ENCODE measurements at places on chromosomes 2 and 18. TPM values are rescaled to one million over a fixed set of nuclear protein-coding genes. Genes with fewer than 3 reads are reported as not detected.

GRCh38 chr2:190888449-190888848, 7.8 kb downstream of the GLS start:
- no peaks in the 10 kb centered on the region for H3K27me3 ChIP-seq
- peak overlapping the region; percentile 53 for H3K4me3 ChIP-seq
- no peak for DNase-seq
- H3K36me3 ChIP-seq = peaks cover 26% of the 10 kb centered on the region

GRCh38 chr2:162885281-162886070, 46.9 kb upstream of the KCNH7 start:
- no peak overlapping the region for H3K27ac ChIP-seq
- DNase-seq = no peak
- H3K4me1 ChIP-seq = no peaks in the 10 kb centered on the region
- H3K4me3 ChIP-seq = no peak overlapping the region
- H3K36me3 ChIP-seq = no peaks in the 10 kb centered on the region

DNA sequence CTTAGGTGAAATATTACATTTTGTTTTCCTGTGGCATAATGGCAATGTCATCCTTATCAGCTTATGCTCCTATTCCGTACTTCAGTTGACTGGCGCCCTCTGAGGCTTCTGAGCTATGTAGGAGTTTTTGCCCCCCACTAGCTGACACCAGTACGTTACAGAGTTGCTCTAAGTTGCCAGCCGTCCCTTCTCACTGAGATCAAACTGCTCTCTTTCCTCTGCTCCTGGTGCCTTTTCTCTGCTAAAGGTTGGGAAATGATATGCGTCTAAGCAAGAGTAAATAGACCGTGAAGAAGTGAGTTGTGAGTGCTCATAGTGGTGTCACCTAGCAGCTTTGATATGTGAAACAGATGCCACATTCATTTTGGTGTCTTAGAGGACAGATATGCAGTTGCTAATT, 99.2 kb downstream of the RAPGEF4 start:
- H3K27ac ChIP-seq = no peak overlapping the region
- H3K4me1 ChIP-seq = peaks cover 6% of the 10 kb centered on the region
- peaks cover 4% of the 10 kb centered on the region for H3K27me3 ChIP-seq
- no peaks in the 10 kb centered on the region for H3K36me3 ChIP-seq

GRCh38 chr2:28906376-28906775, 11.9 kb downstream of the WDR43 start:
- no peak overlapping the region for H3K27ac ChIP-seq
- no peaks in the 10 kb centered on the region for H3K27me3 ChIP-seq
- H3K4me1 ChIP-seq = peaks cover 14% of the 10 kb centered on the region
- H3K36me3 ChIP-seq = peaks cover 27% of the 10 kb centered on the region
- DNase-seq = no peak

DNA sequence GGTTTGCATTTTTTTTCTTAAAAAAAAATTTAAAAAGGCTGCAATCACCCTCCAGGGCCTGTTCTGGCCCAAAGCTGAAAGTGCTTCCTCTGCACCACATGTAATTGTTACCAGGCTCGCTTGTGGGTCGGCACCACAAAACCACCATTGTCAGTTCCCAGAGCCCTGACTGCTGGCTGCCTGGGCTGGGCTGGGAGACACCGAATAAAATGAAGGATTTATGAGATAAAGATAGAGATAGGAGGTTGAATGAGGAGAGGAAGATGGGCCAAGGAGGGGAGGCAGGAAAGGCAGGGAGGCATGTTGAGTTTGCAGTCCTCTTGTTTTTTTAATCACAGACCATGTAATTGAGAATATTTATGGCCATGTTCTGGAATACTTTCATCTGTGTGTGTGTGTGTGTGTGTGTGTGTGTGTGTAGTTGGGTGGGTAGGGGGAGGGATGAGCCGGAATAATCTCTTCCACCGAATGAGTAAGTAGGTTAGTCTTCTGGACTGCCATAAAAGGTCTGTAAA, 14.7 kb downstream of the NRP2 start:
- no peaks in the 10 kb centered on the region for H3K36me3 ChIP-seq
- no peak for DNase-seq
- H3K4me3 ChIP-seq = no peak overlapping the region
- no peak overlapping the region for H3K27ac ChIP-seq
- H3K4me1 ChIP-seq = peaks cover 4% of the 10 kb centered on the region

- H3K27me3 ChIP-seq = no peaks in the 10 kb centered on the region
- H3K4me1 ChIP-seq = peaks cover 4% of the 10 kb centered on the region
- H3K4me3 ChIP-seq = no peak overlapping the region
- no peak for DNase-seq
- H3K36me3 ChIP-seq = no peaks in the 10 kb centered on the region
Measured at GRCh38 chr2:126882736-126883665, 15.7 kb upstream of the TEX51 start.

GRCh38 chr18:52437161-52437560, 97.2 kb downstream of the DCC start:
- H3K4me3 ChIP-seq = no peak overlapping the region
- no peaks in the 10 kb centered on the region for H3K4me1 ChIP-seq
- no peaks in the 10 kb centered on the region for H3K27me3 ChIP-seq
- DNase-seq = no peak
- H3K27ac ChIP-seq = no peak overlapping the region
- no peaks in the 10 kb centered on the region for H3K36me3 ChIP-seq

DNA sequence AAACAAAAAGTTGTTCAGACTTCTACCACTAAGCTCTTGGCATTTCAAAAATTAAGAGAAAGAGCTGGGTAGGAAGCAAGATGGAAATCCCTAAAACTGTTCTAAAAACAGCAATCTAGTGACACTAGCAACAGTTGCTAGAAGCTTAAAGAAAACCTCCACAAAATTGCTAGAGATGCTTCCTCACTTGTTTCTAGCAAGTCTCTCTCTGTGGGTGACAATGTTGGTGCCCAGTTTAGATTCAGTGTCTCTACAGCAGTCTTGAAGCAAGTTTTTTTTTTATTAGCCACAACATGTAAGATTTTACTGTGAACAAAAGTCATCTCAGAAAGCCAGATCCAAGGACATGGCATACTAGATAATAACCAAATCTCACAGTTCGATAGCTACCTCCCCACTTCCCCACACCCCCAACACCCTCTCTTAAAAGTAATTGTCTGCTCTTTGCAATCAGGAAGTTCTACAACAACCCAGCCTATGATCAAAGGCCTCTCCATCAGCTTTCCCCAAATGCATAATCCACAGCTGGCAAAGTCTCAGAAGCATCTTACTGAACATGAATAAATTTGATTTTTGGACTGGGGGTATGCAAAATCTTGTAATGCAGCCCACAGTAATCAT, 70.0 kb downstream of the ANKRD44 start:
- peak overlapping the region; percentile 92 for H3K4me3 ChIP-seq
- peaks cover 71% of the 10 kb centered on the region for H3K4me1 ChIP-seq
- H3K36me3 ChIP-seq = peaks cover 15% of the 10 kb centered on the region

- no peak for DNase-seq
- no peak overlapping the region for H3K27ac ChIP-seq
- H3K36me3 ChIP-seq = peaks cover 18% of the 10 kb centered on the region
Measured at GRCh38 chr2:136069773-136070172, 48.2 kb downstream of the CXCR4 start.

DNA sequence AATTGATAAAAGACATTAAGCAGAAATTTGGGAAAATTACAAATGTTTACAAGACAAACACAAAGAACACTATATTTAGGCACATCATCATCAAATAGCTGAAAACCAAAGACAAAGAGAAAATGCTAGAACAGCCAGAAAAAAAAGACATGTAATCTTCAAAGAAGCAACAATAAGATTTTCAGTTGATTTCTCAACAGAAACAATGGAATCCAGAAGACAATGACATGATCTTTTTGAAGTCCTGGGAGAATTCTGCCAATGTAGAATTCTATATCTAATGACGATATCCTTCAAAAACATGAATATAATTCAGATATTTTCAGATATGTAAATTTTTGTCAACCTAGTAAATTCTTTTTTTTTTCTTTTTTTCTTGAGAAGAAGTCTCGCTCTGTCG, 179.0 kb downstream of the PTPRM start:
- no peaks in the 10 kb centered on the region for H3K27me3 ChIP-seq
- no peak overlapping the region for H3K4me3 ChIP-seq
- H3K27ac ChIP-seq = no peak overlapping the region
- H3K36me3 ChIP-seq = no peaks in the 10 kb centered on the region

DNA sequence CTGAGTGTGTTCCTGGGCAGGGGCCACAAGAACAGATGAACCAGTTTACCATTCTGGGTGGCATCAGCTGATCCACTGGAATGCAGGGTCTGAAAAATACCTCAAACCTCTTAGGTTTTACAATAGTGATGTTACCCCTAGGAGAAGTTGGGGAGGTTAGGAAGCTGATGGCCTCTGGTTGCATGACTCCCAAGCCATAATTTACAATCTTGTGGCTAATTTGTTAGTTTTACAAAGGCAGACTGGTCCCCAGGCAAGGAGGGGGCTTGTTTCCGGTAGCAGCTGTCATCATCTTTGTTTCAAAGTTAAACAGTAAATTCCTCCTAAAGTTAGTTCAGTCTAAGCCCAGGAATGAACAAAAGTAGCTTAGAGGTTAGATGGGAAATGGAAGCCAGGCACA, 113.8 kb upstream of the SLC38A11 start:
- no peak overlapping the region for H3K4me3 ChIP-seq
- H3K4me1 ChIP-seq = no peaks in the 10 kb centered on the region
- no peak overlapping the region for H3K27ac ChIP-seq
- no peaks in the 10 kb centered on the region for H3K27me3 ChIP-seq
- H3K36me3 ChIP-seq = no peaks in the 10 kb centered on the region

DNA sequence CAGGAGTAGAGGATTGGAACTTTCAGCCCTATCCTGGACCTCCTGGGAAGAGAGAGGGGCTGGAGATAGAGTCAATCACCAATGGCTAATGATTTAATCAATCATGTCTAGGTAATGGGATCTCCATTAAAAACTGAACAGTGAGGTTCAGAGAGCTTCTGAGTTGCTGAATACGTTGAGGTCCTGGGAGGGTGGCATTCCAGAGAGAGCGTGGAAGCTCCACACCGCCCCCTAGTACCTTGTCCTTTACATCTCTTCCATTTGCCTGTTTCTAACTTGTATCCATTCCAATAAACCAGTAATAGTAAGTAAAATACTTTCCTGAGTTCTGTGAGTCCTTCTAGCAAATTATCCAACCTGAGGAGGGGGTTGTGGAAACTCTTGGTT, 101.7 kb downstream of the B3GNT2 start:
- peaks cover 2% of the 10 kb centered on the region for H3K27me3 ChIP-seq
- no peak for DNase-seq
- H3K4me1 ChIP-seq = peaks cover 13% of the 10 kb centered on the region
- H3K27ac ChIP-seq = no peak overlapping the region
- H3K4me3 ChIP-seq = no peak overlapping the region
- no peaks in the 10 kb centered on the region for H3K36me3 ChIP-seq

GRCh38 chr2:189709501-189710221, 35.2 kb downstream of the ANKAR start:
- no peaks in the 10 kb centered on the region for H3K27me3 ChIP-seq
- DNase-seq = no peak
- H3K4me1 ChIP-seq = no peaks in the 10 kb centered on the region

DNA sequence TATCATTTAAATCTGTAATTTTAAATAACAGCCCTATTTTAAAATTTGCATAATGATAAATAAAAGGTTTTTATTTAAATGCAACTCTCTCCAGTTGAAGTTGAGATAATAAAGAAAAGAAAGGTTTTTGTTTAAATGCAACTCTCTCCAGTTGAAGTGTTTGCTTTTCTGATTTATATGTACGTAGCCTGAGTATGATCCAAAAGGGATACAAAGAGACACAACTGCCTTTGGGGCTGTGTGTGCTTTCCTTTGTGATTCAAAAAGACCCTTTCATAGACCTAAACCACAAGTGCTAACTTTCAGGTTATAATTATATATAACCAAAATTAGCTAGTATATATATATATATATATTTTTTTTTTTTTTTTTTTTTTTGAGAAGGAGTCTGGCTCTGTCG, 76.2 kb upstream of the MFF start:
- no peaks in the 10 kb centered on the region for H3K36me3 ChIP-seq
- H3K4me1 ChIP-seq = no peaks in the 10 kb centered on the region
- no peaks in the 10 kb centered on the region for H3K27me3 ChIP-seq
- no peak for DNase-seq
- H3K4me3 ChIP-seq = no peak overlapping the region

DNA sequence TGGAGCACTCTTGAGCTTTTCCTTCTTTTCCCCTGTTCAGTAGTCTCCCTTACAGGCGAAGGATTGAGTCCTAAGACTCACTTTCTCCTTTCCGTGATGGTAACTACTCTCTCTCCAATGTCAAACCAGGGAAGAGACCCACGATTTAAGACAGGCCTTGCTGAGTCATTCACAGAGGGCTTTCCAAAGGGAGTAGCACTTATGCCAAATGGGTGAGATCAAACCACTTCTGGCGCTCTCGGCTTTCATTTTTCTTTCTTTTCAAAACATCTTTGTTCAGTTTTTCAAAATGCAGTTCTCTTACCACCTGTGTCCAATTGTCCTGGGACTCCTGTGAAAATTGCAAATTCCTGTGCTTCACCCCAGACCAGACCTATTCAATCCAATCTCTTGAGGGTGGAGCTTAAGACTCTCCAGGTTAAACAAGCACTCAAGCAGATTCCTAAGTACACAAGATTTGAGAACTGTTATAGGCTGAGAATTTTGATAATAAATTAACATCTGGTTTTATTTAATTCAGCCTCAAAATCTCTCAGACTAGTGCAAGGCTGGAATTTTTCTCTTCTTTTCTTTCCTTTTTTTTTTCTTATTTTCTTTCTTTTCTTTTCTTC, 14.4 kb upstream of the MRPL19 start:
- peaks cover 21% of the 10 kb centered on the region for H3K27me3 ChIP-seq
- H3K36me3 ChIP-seq = no peaks in the 10 kb centered on the region
- H3K4me3 ChIP-seq = no peak overlapping the region
- H3K4me1 ChIP-seq = no peaks in the 10 kb centered on the region

DNA sequence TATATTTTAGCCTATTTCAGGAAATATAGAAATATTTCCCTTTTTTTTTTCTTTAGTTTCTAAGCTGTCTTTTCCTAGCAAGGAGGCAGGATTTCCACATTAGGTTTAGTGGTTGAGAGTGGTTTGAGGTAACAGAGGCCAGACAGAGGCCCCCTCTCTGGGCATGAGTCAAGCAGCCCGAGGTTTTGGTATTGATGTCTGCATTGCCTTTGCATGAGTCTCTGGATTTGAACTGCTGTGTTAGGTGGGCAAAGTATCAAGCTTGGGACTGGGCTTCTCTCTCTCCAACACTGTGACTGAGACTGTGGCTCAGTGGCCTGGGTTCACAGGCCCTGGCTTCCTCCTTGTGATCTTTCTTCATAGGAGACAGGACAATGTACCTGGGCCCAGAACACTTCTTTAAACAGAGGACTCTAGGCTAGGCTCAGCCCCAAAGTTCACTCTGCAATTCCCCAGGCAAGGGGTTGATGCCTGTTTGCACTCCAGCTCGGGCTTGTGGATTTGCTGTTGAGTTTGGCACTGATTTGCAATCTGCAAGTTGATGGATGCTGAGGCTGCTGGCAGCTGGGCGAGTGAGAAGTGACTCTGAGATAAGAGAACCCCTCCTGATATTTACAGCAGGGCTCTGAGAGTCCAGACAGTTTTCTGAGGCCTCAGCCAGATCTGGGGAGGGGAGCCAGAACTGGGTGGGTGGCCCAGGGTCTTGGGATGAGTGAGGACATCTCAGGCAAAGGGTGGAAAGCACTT, 271.2 kb downstream of the EN1 start:
- no peak overlapping the region for H3K4me3 ChIP-seq
- H3K27ac ChIP-seq = no peak overlapping the region
- H3K36me3 ChIP-seq = no peaks in the 10 kb centered on the region
- no peaks in the 10 kb centered on the region for H3K4me1 ChIP-seq
- peaks cover 3% of the 10 kb centered on the region for H3K27me3 ChIP-seq

DOK6 gene
- not detected for total RNA-seq

GYPC gene
- 137 TPM for total RNA-seq

RBKS gene
- 2.3 TPM for total RNA-seq

ANKRD62 gene
- not detected for total RNA-seq

LHCGR gene
- total RNA-seq = not detected

KYNU gene
- 1.0 TPM for total RNA-seq

STARD6 gene
- not detected for total RNA-seq

SCN7A gene
- not detected for total RNA-seq
